ENCODE measurements at places on chromosomes 7 and 10. TPM values are rescaled to one million over a fixed set of nuclear protein-coding genes. Genes with fewer than 3 reads are reported as not detected.

DNA sequence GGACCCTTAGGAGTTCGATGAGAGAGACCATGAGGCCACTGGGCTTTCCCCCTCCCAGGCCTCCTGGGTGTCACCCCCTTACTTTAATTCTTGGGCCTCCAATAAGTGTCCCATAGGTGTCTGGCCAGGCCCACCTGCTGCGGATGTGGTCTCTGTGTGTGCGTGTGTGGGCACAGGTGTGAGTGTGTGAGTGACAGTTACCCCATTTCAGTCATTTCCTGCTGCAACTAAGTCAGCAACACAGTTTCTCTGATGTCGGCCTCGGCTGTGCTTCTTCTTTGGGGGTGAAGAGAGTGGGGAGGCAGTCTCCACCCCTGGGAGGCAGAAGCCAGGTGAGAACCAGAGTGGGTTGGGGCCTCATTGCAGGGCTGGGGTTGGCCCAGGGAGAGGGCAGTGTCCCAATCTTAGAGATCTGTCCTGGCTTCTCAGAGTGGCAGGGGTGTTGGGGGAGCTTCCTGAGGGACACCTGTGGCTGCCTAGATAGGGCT is 1.5 kb downstream of the PVRIG start:
- peak; percentile 98 for DNase-seq

DNA sequence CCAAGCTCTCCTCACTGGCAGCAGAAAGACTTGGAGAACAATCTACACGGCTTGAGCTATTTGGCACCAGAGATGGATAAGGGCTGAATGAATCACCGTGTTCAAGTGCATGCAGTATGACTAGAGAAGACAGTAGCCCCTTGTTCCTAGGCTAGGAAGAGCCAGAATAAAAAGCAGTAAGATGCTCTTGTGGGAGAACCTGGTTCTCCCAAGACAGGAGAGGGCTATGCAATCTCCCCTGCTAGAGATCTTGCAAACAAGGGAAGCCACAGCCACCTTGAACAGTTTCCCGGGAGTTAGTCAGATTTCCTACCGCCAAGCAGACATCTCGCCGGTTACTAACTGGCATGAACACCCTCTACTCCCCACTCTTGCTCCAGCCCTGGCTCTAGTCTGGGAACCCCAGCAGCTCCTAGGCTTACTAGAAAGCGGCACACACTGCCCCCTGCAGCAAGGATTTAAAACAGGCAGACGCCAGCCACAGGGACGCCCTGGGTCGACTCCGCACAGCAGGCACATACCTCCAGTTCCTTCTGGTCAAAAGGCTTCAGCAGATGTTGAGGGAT is 107.3 kb downstream of the SMURF1 start:
- DNase-seq = peak; percentile 16

- DNase-seq = no peak
Measured at GRCh38 chr10:33899578-33900531, 565.4 kb upstream of the NRP1 start.

UPK3BL2 gene
- 19.5 TPM for total RNA-seq

UCMA gene
- not detected for total RNA-seq

DNA sequence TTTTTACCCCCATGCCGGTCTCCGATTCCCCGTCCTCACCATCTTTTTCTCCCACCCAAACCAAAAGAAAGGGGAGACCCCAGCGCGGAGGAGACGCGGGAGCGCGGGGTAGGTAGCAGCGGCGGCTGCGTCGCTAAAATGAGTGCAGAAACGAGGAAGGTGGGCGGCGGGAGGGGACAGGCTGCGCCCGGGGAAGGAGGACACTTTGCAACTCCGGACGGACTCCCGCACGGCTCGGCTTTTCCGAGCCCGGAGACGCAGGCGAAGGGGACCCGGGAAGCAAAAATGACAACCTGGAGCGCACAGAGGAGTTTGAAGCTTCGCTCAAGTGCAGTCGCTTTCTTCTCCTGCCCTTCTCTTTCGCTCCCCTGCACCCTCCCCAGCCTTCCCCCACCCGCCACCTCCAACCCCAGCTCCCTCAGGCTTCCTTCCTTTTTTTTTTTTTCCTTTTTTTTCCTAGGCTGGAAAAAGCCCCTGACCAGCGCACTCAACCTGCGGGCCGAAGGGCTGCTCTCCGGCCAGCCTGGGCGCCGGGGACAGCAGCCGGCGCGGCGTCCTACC is 453 bp downstream of the SFMBT2 start:
- DNase-seq = peak; percentile 43

Data from OCI-LY7 (cell line).